ENCODE measurements at places on chromosomes 2 and 18. TPM values are rescaled to one million over a fixed set of nuclear protein-coding genes. Genes with fewer than 3 reads are reported as not detected.

DNA sequence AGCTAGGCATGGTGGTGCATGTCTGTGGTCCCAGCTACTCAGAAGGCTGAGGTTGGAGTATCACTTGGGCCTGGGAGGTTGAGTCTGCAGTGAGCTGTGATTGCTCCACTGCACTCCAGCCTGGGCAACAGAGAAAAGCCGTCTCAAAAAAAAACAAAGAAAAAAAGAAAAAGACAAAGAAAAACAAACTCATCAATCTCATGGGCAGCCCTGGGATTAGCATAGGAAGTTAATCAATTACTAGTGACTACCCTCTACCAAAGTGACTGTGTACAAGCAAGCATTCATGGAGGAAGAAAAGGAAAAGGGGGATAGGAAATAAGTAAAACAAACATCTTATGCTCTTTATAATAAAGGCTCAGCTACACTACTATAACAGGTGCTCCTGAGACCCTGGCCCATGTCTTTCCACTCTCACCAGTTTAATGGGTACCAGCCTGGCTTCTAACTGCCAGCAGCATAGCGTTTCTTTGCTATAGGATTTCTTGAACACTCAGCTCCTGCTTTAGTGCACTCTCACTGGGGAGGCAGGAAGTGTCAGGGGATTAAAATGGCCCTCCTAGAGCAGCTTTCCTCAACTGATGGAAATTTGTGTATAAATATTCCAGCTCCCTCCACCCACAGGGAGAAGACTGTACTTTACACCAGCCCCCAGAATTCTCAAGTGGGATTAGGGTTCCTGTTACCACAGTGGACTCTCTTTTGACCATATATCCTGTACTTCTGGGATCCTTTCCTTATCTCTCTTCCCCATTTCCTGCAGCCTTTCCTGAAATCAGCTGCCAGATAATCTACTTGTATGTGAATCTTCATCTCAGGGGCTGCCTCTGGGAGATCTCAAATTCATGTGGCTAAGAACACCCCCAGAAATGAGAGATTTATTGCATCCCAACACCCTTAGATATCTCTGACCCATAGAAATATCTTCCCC, 91.3 kb upstream of the GLS start:
- H3K4me1 ChIP-seq: peaks cover 65% of the 10 kb centered on the region
- peak overlapping the region; percentile 5 for H3K27ac ChIP-seq
- H3K36me3 ChIP-seq: peaks cover 3% of the 10 kb centered on the region
- H3K27me3 ChIP-seq: no peaks in the 10 kb centered on the region
- DNase-seq: no peak
- H3K4me3 ChIP-seq: no peak overlapping the region

DNA sequence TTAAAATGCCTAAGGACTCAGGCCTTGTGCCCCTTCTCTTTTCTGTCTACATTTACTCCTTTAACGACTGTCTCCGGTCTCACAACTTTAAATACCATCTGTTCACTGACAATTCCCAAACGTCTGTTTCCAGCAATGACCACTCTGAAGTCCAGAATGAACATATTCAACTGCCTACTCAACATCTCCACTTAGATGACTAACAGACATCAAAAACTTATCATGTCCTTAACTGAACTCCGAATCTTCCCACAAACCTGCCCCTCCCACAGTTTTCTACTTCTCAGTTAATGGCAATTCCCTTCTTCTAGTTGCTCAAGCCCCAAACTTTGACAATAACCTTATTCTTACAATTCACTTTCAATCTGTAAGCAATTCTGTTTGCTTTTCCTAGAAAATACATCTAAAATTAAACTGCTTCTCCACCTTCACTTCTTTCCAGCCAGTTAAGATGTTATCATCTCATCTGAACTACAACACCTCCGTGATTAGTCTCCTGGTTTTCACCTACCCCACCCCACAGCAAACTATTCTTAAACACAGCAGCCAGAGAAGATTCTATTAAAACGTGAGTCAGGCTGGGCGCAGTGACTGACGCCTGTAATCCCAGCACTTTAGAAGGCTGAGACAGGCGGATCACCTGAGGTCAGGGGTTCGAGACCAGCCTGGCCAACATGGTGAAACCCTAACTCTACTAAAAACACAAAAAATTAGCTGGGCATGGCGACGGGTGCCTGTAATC, 2.8 kb downstream of the C1D start:
- peaks cover 44% of the 10 kb centered on the region for H3K4me1 ChIP-seq
- H3K27me3 ChIP-seq: no peaks in the 10 kb centered on the region
- DNase-seq: no peak
- H3K4me3 ChIP-seq: no peak overlapping the region
- H3K27ac ChIP-seq: no peak overlapping the region

DNA sequence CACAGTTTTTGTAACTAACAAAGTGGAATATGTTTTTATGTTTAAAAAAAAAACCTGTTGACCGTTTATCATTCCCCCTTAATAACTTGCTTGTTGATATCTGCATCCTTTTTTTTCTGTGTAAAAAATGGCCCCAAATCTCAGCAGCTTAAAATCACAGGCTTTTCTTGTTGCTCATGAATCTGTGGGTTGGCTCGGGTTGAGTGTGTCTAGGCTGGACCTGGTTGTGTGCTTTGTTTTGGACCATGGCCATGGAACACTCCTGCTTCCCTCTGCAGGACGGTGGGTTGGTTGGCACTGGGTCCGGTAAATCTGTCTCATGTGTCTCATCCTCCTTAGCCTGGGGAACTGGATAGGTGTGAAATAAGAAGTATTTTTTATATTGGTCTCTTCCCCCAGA, 139.0 kb upstream of the LINC00305 start:
- H3K4me3 ChIP-seq: no peak overlapping the region
- no peaks in the 10 kb centered on the region for H3K36me3 ChIP-seq
- DNase-seq: no peak
- no peak overlapping the region for H3K27ac ChIP-seq

DNA sequence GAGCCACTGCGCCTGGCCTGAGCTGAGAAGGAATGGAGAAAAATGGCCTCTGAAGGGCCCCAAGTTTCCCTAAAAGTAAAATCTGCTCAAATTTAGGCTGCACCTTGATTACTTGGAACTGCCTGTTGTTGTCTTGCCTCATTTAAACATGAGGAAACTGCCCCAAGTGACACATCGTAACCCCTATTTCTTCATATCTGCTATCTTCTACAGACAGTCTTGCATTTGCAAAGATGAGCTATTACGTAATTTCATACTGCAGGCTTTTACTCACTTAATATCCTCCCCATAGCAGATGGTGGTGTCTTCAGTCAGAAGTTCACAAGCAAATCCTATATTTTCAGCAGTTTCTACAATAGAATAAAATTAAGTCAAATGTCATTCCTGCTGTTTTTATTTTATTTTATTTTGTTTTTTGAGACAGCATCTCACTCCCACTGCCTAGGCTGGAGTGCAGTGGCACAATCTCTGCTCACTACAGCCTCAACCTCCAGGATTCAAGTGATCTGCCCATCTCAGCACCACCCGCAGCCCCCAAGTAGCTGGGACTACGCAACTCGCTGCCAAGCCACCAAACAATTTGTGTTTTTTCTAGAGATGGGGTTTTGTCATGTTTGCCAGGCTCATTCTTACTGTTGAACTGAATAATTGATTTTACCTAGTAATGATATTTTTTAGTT, 45.3 kb upstream of the NARS1 start:
- H3K27ac ChIP-seq: no peak overlapping the region
- H3K4me3 ChIP-seq: no peak overlapping the region
- no peak for DNase-seq
- peaks cover 6% of the 10 kb centered on the region for H3K4me1 ChIP-seq

DNA sequence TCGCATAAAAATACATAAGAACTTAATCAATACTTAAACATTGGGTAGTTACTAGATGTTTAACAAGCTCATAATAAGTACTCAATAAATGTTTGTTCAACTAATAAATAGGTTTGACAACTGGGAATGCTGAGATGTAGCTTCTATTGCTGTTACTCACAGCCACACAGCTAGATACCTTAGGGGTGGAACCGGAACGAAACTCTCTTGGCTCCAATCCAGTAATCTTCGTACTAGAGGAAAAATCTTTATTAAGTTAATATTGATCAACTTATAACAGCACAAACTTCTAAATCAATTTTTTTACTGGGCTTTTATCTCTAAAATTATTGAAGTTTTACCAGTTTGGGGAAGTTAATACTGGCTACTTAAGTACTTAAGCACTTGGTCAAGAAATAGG, 247.8 kb downstream of the PAX3 start:
- H3K36me3 ChIP-seq: no peaks in the 10 kb centered on the region
- no peak for DNase-seq
- peaks cover 5% of the 10 kb centered on the region for H3K27me3 ChIP-seq
- H3K4me3 ChIP-seq: no peak overlapping the region
- H3K4me1 ChIP-seq: no peaks in the 10 kb centered on the region
- H3K27ac ChIP-seq: no peak overlapping the region

DNA sequence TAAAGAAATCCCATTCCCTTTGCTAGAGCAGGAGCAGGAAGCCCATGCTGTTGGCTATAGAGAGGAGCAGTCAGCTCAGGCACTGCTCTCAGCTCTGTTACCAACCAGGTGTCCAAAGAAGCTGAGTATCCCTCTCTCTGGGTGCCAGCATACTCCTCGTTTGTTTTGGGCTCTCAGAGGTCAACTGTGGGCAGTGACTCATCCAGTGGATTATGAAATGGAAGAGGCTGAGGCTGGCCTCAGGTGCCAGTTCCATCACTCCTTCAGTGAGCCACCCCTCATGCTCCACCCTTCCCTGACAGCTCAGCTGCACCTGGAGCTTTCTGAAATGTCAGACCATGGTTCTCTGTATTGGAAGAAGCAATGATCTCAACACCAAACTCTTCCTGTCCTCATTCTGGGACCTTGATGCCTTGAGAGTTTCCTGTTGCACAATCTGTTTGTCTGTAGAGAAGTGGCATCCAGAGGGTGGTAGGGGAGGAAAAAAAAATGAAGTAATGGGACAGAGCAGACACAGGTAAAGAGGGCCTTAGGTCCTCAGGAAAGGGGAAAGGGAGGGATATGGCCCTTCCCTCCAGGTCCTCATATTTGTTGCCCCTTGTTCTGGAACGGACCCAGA, 31.2 kb upstream of the EN1 start:
- no peak for DNase-seq
- H3K4me1 ChIP-seq: peaks cover 17% of the 10 kb centered on the region
- no peak overlapping the region for H3K27ac ChIP-seq
- no peaks in the 10 kb centered on the region for H3K36me3 ChIP-seq

DNA sequence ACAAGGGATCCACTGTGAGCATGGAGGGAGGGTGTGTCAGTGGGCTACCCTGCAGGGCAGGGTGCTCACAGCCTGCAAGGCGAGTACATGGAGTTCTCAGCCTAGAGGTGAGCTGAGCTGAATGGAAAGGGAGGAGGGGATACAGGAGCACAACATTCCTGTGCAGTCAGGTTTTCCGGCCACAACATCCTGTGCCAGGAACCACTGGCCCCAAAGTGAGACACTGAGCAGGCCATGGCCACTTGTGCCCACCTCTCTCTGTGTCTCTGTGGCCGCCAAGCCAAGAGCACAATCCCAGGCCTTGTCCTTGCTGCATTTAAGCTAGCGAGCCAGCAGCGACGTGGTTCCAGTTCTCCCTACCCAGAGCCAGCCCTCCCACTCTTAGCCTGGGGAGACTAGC, 6.1 kb downstream of the DOK1 start:
- H3K4me3 ChIP-seq: peak overlapping the region; percentile 24
- peaks cover 57% of the 10 kb centered on the region for H3K4me1 ChIP-seq
- no peak overlapping the region for H3K27ac ChIP-seq
- H3K27me3 ChIP-seq: peaks cover 2% of the 10 kb centered on the region

DNA sequence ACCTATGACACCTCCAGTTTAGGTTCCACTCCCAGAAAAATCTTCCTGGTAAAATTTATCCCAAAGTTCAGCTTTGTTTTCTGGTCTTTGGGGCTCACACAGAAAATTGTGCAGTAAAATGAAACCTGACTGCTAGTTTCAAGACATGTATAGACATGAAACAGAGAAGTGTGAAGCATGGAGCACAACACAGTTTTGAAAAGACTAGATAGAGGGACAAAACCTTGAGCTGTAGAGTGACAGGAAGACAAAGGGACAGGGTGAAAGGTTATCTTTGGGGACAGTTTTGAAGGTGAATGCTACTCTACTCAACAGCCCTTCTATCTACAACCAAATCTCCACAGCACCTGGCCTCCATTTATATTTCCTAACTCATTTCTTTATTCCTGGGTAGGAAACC, 352.6 kb downstream of the RBM43 start:
- H3K4me1 ChIP-seq: no peaks in the 10 kb centered on the region
- H3K27me3 ChIP-seq: peaks cover 2% of the 10 kb centered on the region
- no peaks in the 10 kb centered on the region for H3K36me3 ChIP-seq
- H3K4me3 ChIP-seq: no peak overlapping the region

DNA sequence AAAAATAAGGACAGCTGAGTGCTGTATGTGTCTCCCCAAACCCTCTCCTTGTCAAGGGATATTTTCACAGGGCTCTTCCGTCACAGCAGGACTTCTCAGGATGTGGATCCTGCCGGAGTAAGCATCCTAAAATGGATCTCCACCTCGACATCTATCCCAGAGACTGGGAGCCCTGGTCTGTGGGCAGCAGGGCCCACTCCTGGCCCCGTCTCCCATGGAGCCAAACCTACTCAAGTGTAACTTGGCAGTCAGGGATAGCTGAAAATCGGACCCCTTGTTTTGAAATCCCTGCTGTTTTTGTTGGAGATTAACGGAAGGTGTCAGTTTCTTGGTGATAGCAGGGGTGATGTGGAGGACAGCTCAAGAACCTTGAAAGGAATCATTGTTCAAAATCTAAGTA, 109.0 kb upstream of the TWIST2 start:
- H3K27me3 ChIP-seq: peaks cover 5% of the 10 kb centered on the region
- H3K27ac ChIP-seq: no peak overlapping the region
- no peaks in the 10 kb centered on the region for H3K4me1 ChIP-seq
- no peaks in the 10 kb centered on the region for H3K36me3 ChIP-seq
- DNase-seq: no peak

GRCh38 chr2:201916565-201916964, 110.2 kb downstream of the CDK15 start:
- no peak overlapping the region for H3K27ac ChIP-seq
- H3K4me1 ChIP-seq: no peaks in the 10 kb centered on the region
- no peaks in the 10 kb centered on the region for H3K36me3 ChIP-seq
- no peak overlapping the region for H3K4me3 ChIP-seq
- peaks cover 9% of the 10 kb centered on the region for H3K27me3 ChIP-seq

DNA sequence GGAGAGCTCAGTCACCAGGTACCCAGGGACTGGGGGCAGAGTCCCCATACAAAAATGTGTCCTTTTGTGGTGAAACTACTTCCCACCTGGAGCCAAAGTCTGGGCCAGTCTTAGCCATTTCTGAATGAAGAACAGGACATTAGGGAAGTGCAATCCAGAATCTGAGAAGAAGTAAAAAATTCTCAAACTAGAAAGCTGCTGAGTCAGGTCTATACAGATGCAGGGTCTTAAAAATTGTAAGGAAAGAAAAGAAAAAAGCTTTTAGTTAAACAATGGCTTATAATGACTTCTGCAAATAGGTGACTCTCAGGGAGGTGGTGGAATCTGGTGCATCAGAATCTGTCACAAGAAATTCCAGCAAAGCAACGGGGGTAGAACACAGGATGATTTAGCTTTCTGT, 13.5 kb downstream of the ZBTB7C start:
- peaks cover 15% of the 10 kb centered on the region for H3K4me1 ChIP-seq
- H3K27me3 ChIP-seq: peaks cover 49% of the 10 kb centered on the region
- H3K27ac ChIP-seq: no peak overlapping the region

GRCh38 chr2:147433822-147434221, 411.0 kb upstream of the ACVR2A start:
- no peaks in the 10 kb centered on the region for H3K27me3 ChIP-seq
- H3K36me3 ChIP-seq: no peaks in the 10 kb centered on the region
- no peaks in the 10 kb centered on the region for H3K4me1 ChIP-seq
- H3K4me3 ChIP-seq: no peak overlapping the region

The IGFBP5 gene
- not detected for total RNA-seq

The TAF4B gene
- 17.0 TPM for total RNA-seq

The PARD3B gene
- 0.26 TPM for total RNA-seq

The PSTPIP2 gene
- total RNA-seq: 23.6 TPM

The SLC9A2 gene
- not detected for total RNA-seq

All from activated T-helper 1 cell treated with anti-CD3 and anti-CD28 coated beads, Interleukin-12 subunit alpha, Interleukin-12 subunit beta, Interleukin-2, Interleukin-4 antibody, amounts not matched to agents 30 ng/mL and 10 ng/mL and 1 ng/mL, durations not matched to agents 14 hours and 24 hours and 36 hours (primary cell).